Activated T-cell treated with anti-CD3 and anti-CD28 coated beads for 4 hours (primary cell): ENCODE measurements at places on chromosomes 4 and X.

GRCh38 chrX:74324131-74324530 lies 20.2 kb downstream of the ZCCHC13 start:
- no peak for DNase-seq

- no peak for DNase-seq
These were observed 786.2 kb downstream of the RAB28 start for GRCh38 chr4:12697970-12698369.

GRCh38 chr4:25984796-25985195 lies 70.8 kb downstream of the SMIM20 start:
- DNase-seq: no peak

DNA sequence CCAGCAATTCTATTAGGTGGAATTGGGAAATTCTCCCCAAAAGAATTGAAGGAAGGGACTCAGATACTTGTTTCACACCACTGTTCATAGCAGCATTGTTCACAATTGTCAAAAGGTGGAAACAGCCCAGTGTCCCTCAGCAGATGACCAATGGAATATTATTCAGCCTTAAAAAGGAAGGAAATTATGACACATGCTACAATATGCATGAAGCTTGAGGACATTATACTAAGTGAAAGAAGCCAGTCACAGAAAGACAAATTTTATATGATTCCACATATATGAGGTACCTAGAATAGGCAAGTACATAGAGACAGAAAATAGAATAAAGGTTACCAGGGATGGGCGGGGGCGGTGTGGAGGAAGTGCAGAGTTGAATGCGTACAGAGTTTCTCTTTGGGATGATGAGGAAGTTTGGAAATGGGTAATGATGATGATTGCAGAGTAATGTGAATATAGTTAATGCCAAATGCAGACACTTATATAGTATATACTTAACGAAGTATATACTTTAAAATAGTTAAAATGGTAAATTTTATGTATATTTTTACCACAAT lies 29.6 kb downstream of the DOCK11 start:
- no peak for DNase-seq

DNA sequence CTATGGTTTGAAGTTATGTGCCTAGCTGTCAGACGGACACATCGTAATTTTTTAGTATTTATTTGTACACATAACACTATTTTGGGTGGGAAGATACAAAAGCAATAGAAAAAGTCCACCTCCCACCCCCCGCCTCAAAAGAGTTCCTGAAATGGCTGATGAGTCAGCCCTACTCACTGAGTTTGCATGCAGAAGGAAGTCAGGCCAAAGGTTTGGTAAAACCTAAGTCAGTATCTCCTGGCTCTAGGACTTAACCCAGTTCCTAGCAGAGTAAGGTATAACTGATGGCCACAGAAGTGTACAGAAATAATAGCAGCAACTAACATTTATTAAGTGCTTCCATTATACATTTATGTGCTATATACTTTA lies 2.9 kb upstream of the KLHL2 start:
- DNase-seq: no peak
